ENCODE measurements at places on chromosomes 5 and 9.

DNA sequence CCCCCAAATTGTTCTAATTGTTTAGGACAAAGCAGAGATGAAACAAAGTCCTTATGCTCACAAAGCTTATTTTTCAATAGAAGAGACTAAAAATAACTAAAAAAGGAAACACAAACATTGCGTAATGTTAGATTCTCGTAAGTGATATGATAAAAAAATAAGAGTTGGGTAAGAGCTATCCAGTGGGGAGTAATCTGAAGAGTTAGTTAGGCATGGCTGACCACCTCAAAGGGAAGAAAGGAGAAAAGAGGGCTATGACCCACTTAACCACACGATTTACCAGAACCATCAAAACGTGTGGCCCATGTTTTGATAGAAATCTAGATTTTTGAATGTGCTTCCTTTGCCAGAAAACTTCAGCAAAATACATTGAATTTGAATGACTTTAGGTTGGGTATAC is 1296.8 kb upstream of the NUDT12 start:
- no peak for DNase-seq

DNA sequence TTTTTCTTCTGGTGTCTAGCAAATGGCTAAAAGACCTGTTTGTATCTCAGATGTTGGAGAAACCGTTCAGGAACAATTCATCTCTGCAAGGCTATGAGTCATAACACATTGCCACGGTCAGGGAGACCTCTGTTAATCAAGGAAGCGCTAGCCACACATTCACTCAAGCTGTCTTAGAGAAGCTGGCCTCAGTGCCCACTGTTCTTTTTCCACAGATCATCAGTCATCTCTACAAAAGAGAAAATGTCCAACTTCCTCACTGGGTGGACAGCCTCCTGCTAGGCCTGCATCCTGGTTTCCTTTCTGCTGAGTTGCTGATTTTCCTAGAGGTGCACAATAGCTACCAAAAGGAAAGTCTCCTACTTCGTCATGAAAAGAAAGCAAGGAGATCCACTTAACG is 360.5 kb downstream of the BNC2 start:
- no peak for DNase-seq

- DNase-seq: no peak
Measured at GRCh38 chr5:94017579-94017978, 276.2 kb upstream of the POU5F2 start.

DNA sequence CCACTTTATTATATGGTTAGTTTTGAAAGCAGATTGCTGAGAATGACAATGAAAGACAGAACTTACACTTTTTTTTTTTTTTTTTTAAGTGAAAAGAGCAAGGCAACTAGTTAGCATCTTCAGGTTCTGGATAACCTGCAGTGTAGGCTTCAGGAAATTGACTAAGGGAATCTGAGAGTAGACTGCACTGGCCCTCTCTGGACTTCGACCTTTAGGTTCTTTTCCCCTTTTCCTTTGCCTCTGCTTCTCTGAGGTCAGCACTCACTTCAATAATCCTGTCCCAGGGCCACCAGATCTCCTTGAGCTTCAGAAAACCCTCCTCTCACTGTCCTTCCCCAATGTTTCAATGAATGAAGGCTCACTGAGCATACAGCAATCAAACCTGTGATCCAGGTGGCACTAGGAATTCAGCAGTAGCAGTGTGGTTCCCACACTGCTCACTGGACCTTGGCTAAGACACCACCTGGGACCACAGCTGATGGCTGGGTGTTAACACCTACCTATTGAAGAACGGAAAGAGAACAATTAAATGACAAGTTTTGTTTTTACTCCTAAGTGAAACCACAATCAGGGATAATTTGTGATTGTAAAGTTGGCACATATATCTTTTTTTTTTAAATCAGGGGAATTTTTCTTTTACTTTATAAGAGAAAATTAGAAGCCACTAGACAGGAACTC is 85.8 kb upstream of the IL6ST start:
- DNase-seq: no peak

DNA sequence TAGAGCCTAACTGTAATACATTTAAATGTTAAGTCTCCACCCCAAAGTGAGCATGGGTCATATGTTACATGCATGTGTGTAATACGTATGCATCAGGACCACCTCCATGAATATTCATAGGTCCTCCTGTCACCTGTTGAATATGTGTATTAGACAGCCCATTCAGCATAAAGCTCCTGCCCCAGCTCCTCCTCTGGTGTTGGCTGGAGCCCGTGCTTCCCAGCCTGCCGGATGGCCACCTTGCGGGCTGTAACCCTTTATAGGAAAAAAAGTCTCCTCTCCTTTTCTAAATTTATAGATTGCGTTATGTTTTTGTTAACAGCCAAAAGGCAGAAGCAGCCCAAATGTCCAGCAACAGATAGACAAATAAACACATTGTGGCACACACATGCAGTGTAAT is 299.5 kb downstream of the MED10 start:
- no peak for DNase-seq

GRCh38 chr5:172473427-172473826 is 19.1 kb upstream of the SH3PXD2B start:
- no peak for DNase-seq

- DNase-seq: no peak
Measured at GRCh38 chr5:178341851-178342140, 109.2 kb upstream of the PHYKPL start.

DNA sequence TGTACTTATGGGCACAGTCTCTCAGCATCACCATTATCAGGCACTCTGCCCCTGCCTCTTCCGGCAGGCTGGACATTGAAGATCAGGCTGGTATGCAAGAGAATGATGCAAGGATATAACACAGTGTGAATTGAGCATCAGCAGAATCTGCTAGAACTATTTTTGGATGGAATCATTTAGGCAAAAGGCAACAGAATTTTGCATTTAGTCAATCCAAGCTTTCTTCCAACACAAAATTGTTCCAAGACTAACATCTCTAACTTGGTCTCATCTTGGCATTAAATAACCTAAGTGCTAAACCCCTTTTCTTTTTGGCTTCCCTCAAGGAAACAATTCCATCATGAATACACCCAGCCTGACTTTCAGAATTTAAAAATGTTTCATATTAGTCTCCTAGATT is 339.9 kb downstream of the PRELID2 start:
- DNase-seq: no peak

DNA sequence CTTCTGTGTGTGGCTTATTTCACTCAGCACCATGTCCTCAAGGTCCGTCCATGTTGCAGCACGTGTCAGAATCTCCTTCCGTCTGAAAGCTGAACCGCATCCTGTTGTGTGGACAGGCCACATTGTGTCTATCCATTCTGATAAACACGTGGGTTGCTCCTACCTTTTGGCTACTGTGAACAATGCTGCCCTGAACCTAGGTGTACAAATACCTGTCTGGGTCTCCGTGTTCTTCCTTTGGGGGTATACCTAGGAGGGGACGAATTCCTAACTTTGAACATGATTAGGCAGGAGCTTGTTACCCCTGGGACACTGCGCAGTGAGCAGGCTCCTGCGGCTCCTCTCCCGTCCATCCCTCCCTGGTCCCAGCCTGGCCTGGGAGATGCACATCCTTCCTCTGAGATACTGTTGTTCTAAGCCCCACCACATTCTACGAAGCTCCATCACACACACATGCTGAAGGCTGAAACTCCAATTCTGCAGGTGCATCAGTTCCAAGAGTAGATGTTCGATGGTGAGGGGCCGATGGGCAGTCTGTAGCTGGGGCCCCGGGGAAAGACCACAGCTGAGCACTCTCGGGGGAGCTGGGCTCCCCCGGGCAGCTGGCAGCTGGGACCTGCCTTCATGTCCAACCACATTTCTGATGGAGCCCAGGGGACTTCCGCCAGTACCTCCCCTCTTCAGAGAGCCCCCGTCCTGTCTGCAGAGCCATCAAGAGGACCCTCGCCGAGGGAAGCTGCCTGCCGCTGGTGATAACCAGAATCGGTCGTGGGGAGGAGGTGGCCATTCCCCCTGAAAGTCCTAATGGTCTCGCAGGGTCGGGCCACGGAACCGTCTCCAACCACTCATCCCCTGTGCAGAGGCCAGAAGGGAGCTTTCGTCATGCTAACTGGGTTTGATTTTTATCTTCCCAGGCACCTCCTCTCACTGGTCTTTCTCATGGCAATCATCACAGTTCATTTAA is 120.9 kb downstream of the COL23A1 start:
- DNase-seq: no peak

GRCh38 chr9:134698587-134699342 is 57.2 kb downstream of the COL5A1 start:
- peak; percentile 33 for DNase-seq

- DNase-seq: no peak
Measured at GRCh38 chr9:87890837-87891236, 8.2 kb downstream of the SPATA31E1 start.

GRCh38 chr5:120697147-120697546 is 233.0 kb downstream of the PRR16 start:
- no peak for DNase-seq

DNA sequence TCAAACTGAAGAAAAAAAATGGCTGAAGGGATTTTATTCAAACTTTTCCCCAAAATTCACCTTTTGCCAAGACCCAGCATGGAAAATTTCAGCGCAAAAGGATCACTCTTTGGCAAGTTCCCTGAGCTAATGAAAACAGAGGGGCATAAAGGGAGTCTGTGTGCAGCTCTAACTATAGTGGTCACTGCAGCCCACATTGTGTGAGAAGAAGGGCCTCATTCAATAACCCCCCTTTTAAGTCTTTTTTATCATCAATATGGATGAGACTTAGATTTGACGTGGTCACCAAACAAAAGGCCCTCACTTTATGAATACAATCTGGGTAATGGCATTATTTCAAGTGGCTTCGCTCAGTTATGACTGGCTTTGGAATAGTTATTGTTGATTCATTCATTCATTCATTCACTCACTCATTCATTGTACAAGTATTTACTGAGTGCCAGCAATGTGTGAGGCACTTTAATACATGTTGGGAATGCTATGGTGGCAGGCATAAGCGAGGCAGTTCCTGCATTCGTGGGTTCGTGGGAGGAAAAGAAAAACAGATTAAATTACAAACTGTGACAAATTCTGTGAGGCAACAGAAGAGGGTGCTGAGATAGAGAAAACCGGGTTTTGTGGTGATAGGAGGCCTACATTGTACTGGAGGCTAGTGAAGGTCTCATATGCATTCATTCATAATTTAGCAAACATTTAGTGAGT is 145.7 kb upstream of the KLF4 start:
- DNase-seq: no peak

- DNase-seq: no peak
Measured at GRCh38 chr5:3510642-3511417, 84.8 kb upstream of the IRX1 start.

DNA sequence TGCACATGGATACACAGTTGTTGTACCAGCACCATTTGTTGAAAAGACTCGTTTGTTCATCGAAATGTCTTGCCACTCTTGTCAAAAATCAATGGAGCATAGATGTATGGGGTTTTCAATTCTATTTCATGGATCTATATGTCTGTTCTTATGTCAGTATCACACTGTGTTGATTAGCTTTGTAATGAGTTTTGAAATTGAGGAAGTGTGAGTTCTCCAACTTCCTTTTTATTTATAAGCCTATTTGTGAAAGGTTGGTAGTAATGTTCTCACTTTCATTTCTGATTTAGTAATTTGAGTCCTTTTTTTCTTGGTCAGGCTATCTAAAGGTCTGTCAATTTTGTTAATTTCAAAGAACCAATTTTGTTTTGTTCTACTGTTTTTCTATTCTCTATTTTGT is 26.1 kb downstream of the ZNF510 start:
- DNase-seq: no peak

DNA sequence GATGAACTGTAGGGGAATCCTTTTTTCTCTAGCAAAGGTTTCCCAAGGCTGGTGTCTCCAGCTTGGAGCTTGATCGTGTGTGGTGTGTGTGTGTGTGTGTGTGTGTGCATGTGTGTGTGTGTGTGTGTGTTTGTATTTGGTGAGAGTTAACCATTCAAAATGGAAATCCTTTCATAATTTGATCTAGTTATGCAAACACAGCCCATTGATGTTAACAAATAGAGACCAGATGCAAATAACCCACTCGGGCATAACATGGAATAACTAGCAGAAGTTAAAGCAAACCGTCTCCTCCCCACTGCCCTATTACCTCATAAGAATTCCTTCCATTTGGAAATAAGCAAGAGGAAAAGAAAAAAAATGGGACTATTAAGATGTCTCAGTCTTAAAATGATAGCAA is 24.9 kb upstream of the ZSWIM6 start:
- no peak for DNase-seq

DNA sequence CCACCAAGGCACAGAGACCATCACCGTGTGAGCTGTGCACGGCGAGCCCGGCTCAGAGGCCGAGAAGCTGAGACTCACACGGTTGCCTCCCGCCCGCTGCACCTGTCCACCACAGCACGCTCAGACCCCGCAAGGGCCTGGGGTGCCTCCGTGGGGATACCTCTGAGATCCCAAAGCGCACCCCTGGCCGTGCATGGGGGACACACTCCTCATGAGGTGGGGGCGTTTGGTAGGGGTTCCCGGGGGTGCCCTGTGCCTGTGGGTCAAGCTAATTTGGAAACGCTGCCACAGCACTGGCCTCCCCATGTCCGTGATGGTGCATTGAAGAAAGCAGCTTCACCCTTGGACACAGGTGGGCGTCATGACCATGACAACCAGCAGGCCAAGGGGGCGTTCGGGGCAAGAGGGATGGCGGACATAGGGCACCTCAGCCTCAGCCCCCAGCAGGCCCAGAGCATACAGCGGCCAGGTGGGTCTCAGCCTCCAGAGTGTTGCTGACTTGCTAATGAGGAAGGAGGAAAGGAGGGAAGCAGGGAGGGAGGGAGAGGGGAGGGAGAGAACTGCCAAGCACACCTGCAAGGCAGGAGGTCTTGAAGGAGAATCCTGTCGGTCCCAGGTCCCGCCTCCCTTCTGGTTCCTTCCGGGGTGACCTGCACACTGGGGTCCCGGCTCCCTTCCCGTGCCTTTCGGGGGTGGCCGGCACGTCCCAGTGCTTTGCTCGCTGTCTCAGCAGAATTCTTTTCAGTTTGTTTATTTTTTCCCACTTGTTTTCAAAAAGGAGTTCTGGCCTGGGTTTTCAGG is 34.7 kb downstream of the GLT6D1 start:
- no peak for DNase-seq

DNA sequence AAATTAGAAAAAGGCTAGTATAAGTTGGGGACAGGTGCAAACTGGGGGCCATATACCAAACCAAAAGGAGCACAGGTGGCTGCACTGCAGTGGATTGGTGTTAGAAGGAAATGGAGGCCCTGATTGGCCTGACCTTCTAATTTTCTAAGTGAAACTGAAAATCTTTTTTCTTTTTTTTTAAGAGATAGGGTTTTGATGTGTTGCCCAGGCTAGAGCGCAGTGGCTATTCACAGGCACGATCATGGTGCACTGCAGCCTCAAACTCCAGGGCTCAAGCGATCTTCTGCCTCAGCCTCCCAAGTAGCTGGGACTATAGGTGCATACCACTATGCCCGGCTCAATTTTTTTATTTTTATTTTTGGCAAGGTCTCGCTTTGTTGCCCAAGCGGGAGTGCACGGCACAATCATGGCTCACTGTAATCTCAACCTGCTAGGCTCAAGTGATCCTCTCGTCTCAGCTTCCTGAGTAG is 9.8 kb upstream of the CCDC69 start:
- no peak for DNase-seq

DNA sequence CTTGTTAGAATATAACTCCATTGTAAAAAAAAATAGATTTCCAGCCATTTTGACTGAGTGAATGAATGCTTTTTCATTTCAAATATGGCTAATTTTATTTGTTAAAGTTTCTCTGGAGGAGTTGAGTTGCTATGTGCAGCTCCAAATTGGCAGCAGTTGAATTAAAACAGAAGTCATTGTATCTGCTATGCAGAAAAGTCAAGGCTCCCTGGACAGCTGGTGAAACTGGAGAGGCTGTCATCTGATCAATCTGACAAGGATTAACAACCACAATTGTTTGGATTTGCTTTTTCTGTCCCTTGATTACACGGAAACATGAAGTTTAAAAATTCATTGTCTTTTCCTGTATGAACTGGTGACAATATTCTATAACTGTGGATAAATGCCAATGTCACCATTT is 713.9 kb downstream of the EFNA5 start:
- DNase-seq: no peak
